ENCODE measurements at places on chromosomes 1 and 21. TPM values are rescaled to one million over a fixed set of nuclear protein-coding genes. Genes with fewer than 3 reads are reported as not detected.

ARL8A gene
- 57.4 TPM for total RNA-seq

CD1C gene
- 0.45 TPM for total RNA-seq

NHLH1 gene
- 0.54 TPM for total RNA-seq

SLAMF6 gene
- total RNA-seq, result 55.4 TPM

RHEX gene
- total RNA-seq, result not detected

ACTA1 gene
- not detected for total RNA-seq

AVPR1B gene
- not detected for total RNA-seq

PLK3 gene
- 205 TPM for total RNA-seq

SGIP1 gene
- not detected for total RNA-seq

TAS1R1 gene
- total RNA-seq, result not detected

COG2 gene
- 44.1 TPM for total RNA-seq

RNU1-1 gene
- 2,189 TPM for total RNA-seq

OPTC gene
- total RNA-seq, result not detected

ICOSLG gene
- 8.3 TPM for total RNA-seq

LCA5L gene
- total RNA-seq, result not detected

CRNN gene
- total RNA-seq, result not detected

VWA5B1 gene
- total RNA-seq, result not detected

CD84 gene
- total RNA-seq, result 17.7 TPM

CFAP45 gene
- total RNA-seq, result 1.5 TPM

SLAMF1 gene
- 114 TPM for total RNA-seq

DCLRE1B gene
- total RNA-seq, result 22.5 TPM

PLA2G2F gene
- not detected for total RNA-seq

LENEP gene
- total RNA-seq, result 1.4 TPM

MRPL37 gene
- total RNA-seq, result 162 TPM

PYCR2 gene
- 150 TPM for total RNA-seq

FAM229A gene
- 4.2 TPM for total RNA-seq

RIMS3 gene
- total RNA-seq, result 2.0 TPM

TAL1 gene
- not detected for total RNA-seq

XCL2 gene
- 44.9 TPM for total RNA-seq

KIRREL1 gene
- total RNA-seq, result not detected

KCNH1 gene
- not detected for total RNA-seq

DNM3 gene
- 0.42 TPM for total RNA-seq

AK5 gene
- 0.17 TPM for total RNA-seq

NTRK1 gene
- 54.3 TPM for total RNA-seq

EPHX1 gene
- 1.6 TPM for total RNA-seq

TDRD5 gene
- not detected for total RNA-seq

WNT2B gene
- not detected for total RNA-seq

IPO9 gene
- 66.3 TPM for total RNA-seq

CYP4A22 gene
- total RNA-seq, result not detected

SLAMF8 gene
- 1.2 TPM for total RNA-seq

All from activated CD4-positive, alpha-beta T cell treated with anti-CD3 and anti-CD28 coated beads, Interleukin-2, amount 10 ng/mL, durations not matched to agents 24 days and 14 days (primary cell).